Naive thymus-derived CD4-positive, alpha-beta T cell (primary cell): ENCODE measurements at places on chromosomes 13 and 19. TPM values are rescaled to one million over a fixed set of nuclear protein-coding genes. Genes with fewer than 3 reads are reported as not detected.

- no peak for DNase-seq
Measured at GRCh38 chr19:41920882-41921576, 7.2 kb downstream of the ERFL start.

DNA sequence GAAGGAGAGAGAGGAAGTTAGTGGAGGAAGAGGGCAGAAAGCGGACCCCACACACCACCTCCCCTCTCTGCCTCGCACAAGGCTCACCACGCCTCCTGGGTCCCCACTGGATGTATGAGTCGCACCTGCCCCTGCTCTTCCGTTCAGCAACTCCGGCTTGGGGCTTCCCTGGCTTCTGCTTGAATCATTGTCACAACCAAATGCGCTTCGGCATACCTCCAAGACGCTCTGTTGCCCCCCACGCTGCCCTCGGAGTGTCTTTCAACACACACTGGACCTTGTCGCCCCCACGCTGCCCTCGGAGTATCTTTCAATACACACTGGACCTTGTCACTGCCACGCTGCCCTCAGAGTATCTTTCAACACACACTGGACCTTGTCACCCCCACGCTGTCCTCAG is 247.2 kb downstream of the TEX29 start:
- no peak for DNase-seq

GRCh38 chr13:95955255-95955654 is 97.9 kb downstream of the UGGT2 start:
- DNase-seq: no peak

DNA sequence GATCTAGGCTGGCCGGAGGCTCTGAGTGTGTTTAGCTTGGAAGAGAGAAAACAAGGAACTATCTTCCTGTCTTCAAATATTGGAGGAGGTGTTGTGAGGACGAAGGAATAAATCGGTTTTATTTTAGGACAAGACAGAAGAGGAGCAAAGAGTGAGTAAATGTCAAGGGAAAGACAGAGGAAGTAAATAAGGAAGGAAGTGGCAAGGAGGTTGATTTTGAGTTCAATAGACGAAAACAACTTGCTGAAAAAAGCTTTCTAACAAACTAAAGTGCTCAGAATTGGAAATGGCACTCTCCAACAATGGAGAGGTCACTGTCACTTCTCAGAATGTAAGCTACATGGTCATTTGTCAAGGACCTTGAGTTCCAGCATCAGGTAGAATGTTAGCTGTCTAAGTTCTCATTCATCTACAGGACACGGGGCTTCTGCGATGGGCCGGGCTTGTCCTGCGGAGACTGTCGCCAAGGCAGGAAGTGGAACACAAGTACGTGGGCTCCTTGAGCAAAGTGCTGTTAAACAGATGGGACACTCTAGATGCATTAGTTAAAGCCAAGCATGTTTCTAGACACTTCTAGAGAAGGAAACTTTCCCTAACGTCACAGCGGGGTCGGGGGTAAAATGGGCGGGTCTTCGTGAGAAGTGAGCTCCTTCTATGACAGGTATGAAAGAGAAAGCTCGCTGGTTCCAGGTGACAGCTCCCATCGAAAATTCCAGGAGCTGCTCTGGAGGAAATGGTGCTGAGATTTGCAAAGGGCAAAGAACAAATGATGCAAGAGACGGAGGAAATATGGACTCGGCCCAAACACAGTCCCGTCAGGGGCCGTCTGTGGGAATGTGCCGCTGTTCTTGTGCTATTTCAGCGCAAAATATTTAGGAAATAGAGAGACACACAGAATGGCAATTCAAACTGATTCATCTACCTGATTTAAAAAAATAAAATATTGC is 103.9 kb upstream of the UBL3 start:
- DNase-seq: peak; percentile 33

DNA sequence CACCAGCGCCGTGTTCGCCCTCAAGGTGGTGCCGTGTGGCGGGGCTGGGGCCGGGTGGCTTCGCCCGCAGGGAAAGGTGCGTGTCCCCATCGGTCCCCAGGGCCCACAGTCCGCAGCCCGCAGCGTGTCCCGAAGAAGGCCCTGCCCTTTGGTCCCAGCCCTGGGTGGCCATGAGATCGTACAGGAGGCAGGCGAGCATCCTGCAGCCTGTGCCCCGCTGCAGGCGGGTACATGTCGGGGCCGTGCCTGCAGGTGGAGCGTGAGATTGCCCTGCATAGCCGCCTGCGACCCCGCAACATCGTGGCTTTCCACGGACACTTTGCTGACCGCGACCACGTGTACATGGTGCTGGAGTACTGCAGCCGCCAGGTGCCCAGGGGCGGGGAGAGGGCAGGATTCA is 1.5 kb downstream of the PLK5 start:
- no peak for DNase-seq

- DNase-seq: no peak
Measured at GRCh38 chr19:28134311-28134710, 1078.6 kb downstream of the UQCRFS1 start.

GRCh38 chr19:10625003-10625761 is at the start of gene SLC44A2:
TSS of gene SLC44A2 (plus strand) at chr19:10625553. CDS start at chr19:10625634, 81 bp downstream.
- DNase-seq: no peak

GRCh38 chr19:39372941-39373340 is 18.0 kb downstream of the PAF1 start:
- DNase-seq: no peak

DNA sequence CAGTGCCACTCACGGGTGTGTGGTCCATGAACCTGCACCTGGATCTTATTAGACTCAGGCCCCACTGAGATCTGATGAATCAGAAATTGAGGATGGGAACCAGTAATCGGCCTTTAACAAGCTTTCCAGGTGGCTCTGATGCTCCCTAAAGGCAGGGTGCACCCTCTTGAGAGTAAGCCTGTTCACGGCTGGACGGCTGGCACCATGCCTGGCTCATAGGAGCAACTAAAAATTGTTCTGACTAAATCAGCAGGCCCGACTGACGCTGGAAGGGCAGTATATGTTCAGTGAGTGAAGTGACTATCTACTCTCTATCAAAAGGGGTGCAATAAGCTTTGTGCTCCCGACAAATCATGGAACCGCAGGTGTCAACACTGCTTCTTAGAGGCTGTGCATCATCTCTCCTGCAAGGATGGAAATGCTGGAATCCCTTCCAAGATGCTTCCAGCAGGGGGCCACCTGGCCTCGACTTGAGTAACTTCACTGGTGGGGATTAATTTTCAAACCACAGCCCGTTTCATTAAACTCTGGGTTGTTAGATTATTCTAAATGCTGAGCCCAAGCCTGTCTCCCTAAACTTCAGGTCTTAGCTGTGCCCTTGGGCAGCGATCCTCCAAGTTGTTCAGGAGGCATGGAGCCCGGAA is 28.4 kb downstream of the TMTC4 start:
- no peak for DNase-seq

GRCh38 chr13:40376296-40376849 is 290.1 kb downstream of the FOXO1 start:
- DNase-seq: no peak

DNA sequence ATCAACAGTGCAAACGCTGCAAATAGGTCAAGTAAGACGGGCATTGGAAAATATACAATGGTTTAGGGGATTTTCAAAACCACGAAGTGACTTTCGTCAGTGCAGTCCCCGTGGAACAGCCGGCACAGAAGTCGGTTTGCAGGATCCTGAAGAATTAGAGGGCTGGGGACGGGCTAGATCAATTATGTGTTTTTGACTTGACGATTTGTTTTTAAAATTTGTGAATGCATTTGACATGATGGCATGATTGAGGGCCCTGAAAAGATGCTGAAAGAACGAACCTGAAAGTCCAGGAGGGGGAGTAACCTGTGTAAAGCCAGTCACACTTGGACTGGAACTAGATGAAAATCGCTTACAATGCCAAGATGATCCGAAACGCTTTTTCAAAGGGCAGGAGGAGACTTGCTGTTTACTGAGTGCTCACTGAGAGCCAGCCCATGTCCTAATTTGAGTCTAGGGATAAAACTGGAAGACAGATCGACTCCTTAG is 8.9 kb upstream of the DGKH start:
- no peak for DNase-seq

DNA sequence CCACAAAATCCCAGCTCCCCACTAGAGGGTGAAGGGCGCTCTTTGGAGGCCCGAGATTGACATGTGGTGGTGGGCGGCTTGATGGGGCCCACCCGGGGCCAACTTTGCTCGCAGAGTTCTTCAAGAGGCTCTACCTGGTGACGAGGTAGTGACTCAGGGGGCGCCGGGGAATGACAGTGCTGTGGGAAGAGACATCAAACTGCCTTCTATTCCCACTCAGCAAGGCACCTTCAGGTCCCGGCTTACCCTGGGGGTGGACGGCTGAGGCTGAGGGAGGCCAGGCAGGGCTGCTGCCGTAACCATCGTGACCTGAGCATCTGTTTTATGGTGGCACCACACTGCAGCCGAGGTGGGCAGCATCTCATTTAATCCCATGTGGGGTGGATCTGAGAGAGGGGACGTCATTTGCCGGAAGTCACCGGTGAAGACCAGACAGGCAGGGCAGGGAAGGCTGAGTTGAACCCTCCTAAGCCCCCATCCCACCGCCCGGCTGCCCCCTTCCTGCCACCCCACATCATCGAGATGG is 1.6 kb downstream of the LINGO3 start:
- DNase-seq: no peak

- no peak for DNase-seq
Measured at GRCh38 chr13:108855737-108856387, 226.5 kb downstream of the MYO16 start.

- no peak for DNase-seq
Measured at GRCh38 chr13:50672025-50672424, 171.5 kb downstream of the DLEU7 start.

GRCh38 chr19:53730391-53730790 is 93.7 kb downstream of the NLRP12 start:
- no peak for DNase-seq

DNA sequence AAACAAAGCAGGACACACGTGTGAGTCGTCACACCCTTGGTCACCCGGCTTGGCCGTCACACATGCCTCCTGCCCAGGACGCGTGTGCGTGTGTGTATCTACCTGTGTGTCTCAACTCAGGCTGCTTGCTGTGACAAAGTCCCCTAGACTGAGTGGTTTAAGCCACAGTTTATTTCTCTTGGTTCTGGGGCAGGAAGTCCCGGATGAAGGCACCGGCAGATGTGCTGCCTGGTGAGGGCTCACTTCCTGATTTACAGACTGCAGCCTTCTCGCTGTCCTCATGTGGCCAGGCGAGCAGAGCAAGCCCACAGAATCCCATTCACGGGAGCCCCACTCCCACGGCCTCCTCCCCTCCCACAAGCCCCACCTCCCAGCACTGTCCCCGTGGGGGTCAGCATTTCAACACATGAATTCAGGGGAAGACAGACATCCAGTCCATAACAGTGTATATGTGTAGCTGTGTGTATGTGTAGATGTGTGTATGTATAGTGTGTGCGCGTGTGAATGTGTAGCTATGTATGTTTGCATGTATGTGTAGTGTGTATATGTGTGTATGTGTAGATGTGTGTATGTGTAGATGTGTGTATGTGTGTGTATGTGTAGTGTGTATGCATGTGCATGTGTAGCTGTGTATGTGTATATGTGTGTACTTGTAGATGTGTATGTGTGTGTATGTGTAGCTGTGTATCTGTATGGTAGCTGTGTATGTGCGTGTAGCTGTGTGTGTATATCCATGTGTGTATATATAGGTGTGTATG is 51.5 kb downstream of the MCF2L start:
- DNase-seq: no peak

DNA sequence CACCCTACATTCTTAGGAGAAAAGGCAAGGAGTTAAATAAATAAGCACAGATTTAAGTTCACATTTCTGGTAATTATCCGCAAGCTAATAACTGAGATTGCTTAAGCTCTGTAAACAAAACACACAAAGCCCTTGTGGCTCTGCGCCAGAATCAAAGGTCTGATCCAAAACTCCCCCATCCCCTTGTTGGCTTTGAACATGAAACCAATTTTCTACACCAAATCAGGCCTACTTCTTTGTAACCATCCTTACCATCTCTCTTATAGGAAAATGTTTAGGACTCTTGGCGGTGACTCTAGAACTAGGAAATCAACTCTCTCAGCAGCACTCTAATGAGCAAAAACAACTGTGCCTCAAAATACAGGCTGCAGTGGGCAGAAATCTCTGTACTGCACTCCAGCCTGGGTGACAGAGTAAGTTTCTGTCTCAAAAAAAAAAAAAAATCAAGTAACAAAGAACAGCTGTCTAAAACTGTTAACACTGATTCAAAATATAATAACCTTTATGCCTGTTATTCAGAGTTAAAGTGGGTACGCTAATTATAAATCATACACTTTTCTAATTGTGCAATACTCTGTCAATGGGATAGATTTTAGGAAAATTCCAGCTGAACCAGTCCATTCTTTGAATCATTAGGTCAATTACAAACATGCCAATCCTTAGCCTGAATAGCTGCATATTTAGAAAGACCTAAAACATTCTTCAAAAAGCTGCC is 25.8 kb downstream of the ABCC4 start:
- no peak for DNase-seq

DNA sequence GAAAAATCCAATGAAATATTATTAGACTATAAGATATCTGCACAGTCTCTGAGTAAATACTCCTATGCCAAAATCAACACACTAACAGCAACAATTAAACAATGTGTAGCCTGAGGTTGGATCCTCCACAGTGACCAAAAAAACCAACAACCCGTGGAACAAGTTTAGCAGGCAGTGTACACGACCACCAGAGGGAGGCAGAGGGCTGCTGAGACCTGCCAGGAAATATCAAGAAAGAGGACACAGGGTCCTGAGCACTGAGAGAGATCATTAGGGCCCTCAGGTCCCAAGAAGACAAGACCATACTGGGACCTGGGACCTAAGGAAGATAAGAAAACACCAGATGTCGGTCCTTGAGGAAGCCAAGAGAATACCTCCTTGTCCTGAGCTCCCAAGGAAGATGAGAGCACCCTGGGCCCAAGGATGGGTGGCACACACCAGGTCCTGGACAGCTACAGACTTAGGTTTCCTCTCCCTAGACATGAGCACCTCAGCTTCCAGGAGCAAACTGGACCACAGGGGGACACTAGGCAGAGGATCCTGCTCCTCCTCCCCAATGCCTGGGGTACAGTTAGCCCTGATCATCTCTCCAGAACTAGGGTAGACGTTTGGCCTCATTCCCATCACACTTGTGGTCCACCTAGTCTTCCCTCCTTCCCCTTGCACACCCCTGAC is 822 bp upstream of the ZNF274 start:
- DNase-seq: peak; percentile 41

FSD1 gene
- total RNA-seq: 4.1 TPM

RDH13 gene
- total RNA-seq: 19.0 TPM

GRK1 gene
- total RNA-seq: not detected

ZNF816 gene
- 23.6 TPM for total RNA-seq

PSG5 gene
- 0.37 TPM for total RNA-seq

LRP3 gene
- 0.37 TPM for total RNA-seq

KLK3 gene
- not detected in 2 replicates for total RNA-seq
